GM12891 (cell line): ENCODE measurements at places on chromosomes 12 and 14.

- no peak for DNase-seq
These were observed 263.2 kb upstream of the NPAS3 start for GRCh38 chr14:32675433-32675832.

DNA sequence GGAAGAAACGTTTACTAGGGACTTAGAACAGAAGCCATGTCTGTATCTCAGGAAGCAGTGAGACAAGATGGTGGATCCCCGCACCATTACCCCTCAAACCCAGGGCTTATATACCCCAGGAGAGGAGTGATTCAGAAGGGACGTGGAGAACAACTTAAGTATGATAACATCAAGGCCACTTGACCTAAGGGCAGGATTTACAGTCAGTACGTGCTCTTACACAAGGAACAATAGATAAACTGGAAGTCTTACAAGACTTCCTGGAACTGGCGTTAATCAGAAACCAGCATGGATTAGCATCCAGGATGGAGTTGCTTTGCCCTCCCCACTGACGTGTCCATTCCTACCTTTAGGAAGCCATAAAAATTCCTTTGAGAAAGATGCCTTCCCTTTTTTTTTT, 8.6 kb upstream of the ETFBKMT start:
- no peak for DNase-seq

- DNase-seq: no peak
These were observed 34.2 kb downstream of the PTPRB start for GRCh38 chr12:70603044-70603443.

DNA sequence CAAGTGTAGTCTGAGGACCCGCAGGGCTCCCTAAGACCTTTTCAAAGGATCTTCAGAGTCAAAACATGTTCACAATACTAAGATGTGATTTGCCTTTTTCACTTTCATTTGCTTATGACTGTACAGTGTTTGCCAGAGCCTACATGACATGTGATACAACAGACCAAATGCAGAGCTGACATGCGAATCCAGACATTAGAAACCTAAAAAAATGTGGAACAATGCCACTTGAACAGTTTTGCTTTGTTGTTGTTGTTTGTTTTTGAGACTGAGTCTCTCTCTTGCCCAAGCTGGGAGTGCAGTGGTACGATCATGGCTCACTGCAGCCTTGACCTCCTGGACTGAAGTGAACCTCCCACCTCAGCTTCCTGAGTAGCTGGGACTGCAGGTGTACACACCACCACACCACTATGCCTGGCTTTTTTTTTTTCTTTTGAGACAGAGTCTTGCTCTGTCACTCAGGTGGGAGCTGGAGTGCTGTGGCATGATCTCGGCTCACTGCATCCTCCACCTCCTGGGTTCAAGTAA, 5.3 kb upstream of the RAB35 start:
- no peak for DNase-seq

DNA sequence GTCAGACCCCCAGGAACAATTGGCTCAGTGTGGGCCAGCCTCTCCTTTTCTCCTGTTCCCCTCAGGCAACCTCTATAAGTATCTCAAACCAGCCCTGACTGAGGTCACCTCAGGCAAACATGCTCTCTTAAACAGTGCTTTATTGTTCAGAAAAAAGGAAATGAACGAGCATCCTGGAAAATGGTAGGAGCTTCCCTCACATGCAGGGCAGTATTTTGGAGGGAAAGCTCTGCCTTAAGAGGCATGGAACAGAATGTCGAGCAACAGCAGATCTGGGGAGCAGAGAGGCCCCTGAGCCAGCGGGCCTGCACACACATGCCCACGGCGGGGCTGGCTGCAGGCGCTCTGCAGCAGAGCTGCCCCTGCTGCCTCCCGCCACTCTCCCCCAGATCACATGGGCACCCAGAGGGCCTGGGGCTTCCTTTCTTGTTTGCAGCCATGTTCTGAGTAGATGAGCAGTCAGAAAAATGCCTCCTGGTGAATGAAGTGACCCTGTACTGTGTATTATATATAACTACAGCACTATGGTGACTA, 42.0 kb downstream of the MOK start:
- DNase-seq: no peak

DNA sequence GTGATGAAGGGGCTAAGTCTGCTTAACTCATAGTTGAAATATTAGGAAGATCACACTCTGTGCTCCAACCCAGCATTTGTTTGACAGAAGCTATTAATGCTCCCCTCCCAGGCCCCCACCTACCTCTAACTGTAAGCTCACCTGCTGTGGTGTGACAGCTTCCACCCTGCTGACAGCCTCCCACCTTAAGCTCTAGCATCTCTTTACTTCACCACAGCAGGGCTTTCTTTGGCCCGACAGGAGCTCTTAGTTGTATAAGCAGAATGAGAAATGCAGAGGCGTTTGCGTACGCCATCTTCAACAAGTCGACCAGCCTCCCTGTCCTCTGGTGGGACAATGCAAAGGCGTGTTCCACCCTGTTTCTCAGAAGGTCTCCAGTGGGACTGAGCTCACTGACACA, 80.1 kb upstream of the OSBPL8 start:
- DNase-seq: no peak
